ENCODE measurements at places on chromosomes 5 and 9.

GRCh38 chr5:116371431-116371830 lies 203.2 kb downstream of the SEMA6A start:
- DNase-seq = no peak

GRCh38 chr5:4196744-4197143 lies 601.1 kb downstream of the IRX1 start:
- DNase-seq = no peak

- DNase-seq = peak; percentile 96
Observed at GRCh38 chr5:135140446-135141204, 106.6 kb upstream of the PITX1 start.

- no peak for DNase-seq
Observed at GRCh38 chr9:94017939-94018531, 62.9 kb upstream of the BARX1 start.

- DNase-seq = peak; percentile 36
Observed at GRCh38 chr9:76629205-76629990, 134.8 kb upstream of the PCA3 start.

DNA sequence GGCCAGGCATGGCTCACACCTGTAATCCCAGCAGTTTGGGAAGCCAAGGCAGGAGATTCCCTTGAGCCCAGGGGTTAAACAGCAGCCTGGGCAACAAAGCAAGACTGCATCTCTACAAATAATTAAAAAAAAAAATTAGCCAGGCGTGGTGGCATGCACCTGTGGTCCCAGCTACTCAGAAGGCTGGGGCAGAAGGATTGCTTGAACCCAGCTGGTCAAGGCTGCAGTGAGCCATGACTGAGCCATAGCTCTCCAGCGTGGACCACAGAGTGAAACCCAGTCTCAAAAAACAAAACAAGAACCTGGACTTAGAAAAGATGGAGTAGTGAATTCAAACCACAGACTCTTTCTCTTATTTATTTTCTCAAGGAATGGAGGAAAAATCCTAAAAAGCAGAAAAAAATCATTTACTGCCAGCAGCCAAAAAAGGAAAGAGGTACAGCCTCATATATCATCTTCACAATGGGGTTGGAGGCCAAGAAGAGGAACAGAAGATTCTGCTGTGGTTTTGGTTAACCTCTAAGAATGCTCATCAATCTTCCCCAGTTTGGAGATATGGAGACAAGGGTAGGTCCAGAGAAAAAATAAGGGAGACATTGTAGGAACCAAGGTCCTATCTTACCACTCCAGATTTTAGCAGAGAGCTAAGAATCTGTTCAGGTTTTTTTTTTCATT lies 40.0 kb upstream of the MYO10 start:
- DNase-seq = no peak

GRCh38 chr5:89929173-89929572 lies 480.4 kb downstream of the CETN3 start:
- DNase-seq = no peak

DNA sequence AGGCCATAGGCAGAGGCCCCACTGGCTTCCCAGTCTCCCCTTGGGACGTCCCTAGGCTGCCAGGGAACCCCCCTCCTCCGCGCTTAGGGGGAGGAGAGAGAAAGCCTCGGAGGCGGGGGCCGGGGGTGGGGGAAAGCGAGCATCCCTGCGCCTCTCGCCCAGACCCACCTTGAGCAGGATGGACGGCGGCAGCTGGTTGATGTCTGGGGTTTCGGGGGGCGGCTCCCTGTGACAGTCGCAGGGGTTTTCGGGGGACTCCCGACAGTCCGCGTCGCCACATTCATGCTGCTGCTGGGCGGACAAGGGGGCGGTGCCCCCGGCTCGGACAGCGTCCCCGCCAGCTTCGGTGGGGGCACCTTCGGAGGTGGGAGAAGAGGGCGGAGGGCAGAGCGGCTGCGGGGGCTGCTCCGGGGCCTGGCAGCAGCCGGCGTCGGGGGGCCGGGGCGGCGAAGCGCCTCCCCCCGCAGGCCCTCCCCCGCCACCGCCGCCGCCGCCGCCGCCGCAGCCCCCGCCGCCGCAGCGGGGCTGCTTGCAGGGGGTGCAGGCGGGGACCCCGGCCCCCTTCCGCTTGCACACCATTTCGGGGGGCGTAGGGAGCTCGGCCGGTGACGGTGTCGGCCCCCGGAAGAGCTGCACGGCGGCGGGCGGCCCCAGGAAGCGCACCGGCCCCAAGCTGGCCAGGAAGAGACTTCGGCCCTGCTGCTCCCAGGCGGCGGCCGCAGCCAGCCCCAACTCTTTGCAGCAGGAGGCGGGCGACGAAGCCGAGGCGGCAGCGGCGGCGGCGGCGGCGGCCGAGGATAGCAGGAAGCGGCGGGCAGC lies 1.2 kb downstream of the FBXL17 start:
- DNase-seq = no peak

DNA sequence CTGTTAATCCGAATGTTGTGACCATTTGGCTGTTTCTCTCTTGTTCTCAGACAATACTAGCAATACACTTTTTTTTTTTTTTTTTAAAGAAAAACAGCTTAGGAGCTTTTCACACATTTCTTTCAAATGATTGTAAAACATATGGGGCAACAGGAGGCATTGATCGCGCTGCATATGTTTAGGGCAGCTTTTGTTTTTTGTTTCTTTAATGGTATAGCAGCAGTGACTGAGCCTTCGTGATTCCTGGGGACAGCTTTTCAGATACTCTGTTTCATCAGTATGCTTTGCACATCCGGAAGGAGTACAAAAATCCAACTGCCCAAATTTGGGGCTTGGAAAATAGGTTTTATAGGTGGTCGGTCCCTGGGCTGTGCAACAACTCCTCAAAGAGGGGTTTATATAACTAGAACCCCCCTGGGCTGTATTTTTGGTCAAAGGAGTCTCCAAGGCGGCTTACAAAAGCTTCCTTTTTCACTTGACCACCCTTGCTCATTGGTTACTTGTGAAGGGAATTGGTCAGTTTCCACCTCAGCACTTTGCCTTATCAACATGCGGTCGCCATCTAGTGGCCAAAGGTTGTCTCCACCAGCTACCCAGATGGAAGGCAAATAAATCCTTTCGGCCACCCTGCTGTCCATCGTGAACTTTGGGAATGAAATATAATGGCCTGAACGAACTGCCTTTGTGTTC lies 91.8 kb downstream of the PDE6A start:
- peak; percentile 61 for DNase-seq

DNA sequence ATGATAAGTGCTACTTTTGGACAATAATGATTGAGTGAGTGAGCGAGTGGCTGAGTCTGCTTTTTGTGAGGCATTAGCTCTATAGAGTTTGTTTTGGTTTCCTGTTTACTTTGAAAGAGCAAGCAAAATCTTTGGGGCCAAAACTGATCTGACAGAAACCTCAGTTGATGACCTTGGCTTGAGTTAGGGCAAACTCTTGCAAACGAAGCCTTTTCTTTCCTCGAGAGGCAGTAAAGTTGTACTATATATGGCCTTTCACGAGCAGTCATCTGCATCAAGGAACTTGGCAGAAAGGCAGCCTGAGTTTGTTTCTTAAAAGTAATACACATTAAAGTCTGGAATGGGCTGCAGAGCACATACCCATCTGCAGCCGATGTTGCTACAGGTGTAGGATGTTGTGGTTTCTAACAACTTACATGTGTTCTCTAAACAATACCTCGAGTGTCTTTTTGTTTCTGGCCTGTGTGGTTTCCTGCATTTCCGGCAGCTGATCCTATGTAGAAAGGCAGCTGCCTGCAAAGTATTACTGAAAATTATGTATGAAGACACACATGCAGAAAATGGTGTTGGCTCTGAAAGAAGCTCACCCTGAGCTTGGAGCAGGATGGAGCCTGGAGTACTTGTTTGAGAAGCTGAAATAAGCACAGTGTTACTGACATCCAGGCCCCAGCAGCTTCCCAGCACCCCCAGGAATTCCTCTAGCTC lies 60.8 kb downstream of the FOXD1 start:
- DNase-seq = no peak

GRCh38 chr5:11941566-11941965 lies 37.3 kb upstream of the CTNND2 start:
- DNase-seq = no peak

- DNase-seq = no peak
Observed at GRCh38 chr9:2419347-2419746, 202.2 kb upstream of the VLDLR start.

- no peak for DNase-seq
Observed at GRCh38 chr5:24630918-24631317, 13.9 kb downstream of the CDH10 start.

DNA sequence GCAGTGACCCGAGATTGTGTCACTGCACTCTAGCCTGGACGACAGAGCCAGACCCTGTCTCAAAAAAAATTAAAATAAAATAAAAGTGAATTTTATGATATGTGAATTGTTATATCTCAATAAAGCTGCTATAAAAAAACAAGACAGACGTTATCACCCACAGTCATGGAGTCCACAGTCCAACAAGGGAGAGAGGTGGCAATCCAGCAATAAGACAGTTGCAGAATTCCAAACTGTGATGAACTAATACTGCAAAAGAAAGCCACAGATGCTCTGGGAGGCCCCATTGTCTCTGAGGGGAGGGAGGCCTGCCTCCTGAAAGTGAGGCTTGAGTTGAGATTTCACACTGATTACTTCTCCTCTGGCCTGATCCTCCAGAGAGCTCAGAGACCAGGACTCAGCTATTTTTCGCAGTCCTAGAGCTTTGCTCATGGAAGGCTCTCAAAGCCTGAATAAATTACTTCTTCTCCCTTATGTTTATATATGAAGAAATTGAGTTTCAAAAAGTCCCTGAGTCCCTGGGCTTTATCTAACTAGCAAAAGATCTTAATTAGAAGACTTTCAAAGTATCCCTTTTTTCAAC lies 28.0 kb downstream of the CCNJL start:
- no peak for DNase-seq

DNA sequence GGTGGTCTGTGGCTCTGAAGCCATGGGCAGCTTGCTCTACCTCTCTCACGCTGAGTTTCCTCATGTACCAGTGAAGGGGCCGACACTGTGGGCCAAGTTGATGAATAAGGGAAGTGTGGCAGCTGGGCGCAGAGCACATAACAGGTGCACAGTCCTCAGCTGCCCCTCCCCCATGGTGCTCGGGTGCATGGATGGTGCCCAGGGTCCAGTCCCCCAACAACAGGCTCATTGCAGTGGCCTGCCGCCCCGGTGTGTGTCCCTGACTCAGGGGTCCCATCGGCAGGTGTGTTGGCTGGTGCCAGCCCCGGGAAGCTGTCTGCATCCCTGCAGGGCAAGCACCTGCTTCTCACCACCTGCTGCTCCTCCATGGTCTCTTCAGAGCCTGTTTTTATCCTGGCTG lies 36.6 kb downstream of the COL5A1 start:
- DNase-seq = no peak

DNA sequence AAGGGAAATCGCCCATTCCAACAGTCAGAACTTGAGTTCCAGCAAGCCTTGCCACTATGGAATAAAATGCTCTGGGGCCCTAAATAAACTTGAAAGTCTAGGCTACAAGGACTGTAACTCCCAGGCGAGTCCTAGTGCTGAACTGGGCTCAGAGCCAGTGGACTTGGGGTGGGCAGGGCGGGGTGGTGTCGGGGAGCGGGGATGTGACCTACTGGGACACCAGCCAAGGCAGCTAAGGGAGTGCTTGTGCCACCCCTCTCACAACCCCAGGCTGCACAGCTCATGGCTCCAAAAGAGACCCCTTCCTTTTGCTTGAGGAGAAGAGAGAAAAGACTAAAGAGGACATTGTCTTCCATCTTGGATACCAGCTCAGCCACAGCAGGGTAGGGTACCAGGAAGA lies 61.5 kb downstream of the MEIKIN start:
- DNase-seq = no peak

- no peak for DNase-seq
Observed at GRCh38 chr9:87250205-87250604, 247.5 kb upstream of the DAPK1 start.

GRCh38 chr5:115349001-115349817 lies 52.8 kb upstream of the CCDC112 start:
- DNase-seq = peak; percentile 65

DNA sequence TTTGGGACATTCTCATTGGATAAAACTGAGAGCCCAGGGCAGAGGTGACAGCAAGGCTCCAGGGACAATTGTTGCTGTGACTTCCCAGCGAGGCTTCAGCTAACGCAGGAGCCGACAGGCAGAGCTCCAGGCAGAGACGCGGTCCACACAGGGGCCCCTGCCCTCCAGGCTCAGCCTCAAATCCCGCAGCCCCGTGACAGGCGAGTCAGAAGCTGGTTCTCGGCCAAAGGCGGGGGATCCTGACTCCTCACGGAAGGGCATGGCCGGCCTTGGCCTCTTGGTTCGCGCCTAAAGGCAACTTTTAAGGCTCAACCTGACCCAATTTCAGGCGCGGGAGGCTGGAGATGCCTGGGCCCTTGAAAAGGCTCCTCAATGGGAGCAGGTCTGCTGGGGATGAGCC lies 21.3 kb downstream of the SLC12A7 start:
- no peak for DNase-seq

DNA sequence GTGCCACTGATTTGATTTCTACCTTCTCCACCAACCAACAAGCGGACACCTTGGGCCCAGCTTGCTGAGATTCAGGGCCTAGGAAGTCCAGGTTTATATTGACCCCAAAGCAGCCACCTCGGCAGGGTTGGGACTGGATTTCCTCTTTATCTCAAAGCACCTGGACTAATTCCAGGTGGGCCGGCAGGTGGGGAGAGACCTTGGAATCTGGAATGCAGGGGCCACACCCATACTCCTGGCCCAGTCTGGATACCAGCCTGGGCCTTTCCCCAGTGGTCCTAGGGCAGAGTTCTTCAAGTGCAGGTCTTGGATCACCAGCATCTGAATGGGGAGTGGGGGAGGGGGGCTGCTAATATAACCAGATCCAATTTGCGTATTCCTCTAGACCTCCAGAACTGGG lies 93.1 kb downstream of the PCDH1 start:
- no peak for DNase-seq

GRCh38 chr9:135877791-135878527 lies 29.4 kb downstream of the CAMSAP1 start:
- no peak for DNase-seq

DNA sequence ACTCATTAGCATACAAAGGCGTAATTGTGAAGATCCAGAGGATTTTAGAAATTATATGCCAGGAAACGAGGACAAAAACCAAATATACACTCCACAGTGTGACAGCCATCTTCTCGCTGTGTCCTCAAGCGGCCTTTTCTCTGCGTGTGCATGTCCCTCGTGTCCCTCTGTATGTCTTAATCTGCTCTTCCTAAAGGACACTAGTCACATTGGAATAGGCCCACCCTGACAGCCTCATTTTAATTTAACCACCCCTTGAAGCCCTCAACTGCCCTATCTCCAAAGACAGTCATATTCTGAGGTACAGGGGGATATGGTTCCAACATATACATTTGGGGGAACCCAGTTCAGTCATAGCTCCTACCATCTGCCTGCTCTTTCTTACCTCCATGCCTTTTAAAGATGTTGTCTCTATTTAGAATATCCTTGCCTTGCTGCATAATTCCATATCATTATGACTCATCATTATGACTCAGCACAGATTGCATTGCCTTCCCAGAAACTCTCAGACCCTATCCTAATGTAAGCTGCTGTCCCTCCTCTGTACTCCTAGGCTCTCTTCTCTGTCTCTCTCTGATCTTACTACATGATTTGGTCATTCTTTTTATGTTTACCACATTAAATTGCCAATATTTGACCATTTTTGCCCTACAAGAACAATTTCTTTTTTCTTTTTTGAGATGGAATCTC lies 210.9 kb downstream of the AOPEP start:
- peak; percentile 20 for DNase-seq

All from inflammatory macrophage (primary cell).